ENCODE measurements at places on chromosomes 6 and 20. TPM values are rescaled to one million over a fixed set of nuclear protein-coding genes. Genes with fewer than 3 reads are reported as not detected.

The TEAD3 gene
- 30.5 TPM for total RNA-seq

GRCh38 chr6:104632588-104632987 is 227.1 kb downstream of the HACE1 start:
- no peaks in the 10 kb centered on the region for H3K27me3 ChIP-seq
- H3K4me1 ChIP-seq: no peaks in the 10 kb centered on the region
- H3K36me3 ChIP-seq: no peaks in the 10 kb centered on the region
- peak overlapping the region; percentile 39 for H3K27ac ChIP-seq

DNA sequence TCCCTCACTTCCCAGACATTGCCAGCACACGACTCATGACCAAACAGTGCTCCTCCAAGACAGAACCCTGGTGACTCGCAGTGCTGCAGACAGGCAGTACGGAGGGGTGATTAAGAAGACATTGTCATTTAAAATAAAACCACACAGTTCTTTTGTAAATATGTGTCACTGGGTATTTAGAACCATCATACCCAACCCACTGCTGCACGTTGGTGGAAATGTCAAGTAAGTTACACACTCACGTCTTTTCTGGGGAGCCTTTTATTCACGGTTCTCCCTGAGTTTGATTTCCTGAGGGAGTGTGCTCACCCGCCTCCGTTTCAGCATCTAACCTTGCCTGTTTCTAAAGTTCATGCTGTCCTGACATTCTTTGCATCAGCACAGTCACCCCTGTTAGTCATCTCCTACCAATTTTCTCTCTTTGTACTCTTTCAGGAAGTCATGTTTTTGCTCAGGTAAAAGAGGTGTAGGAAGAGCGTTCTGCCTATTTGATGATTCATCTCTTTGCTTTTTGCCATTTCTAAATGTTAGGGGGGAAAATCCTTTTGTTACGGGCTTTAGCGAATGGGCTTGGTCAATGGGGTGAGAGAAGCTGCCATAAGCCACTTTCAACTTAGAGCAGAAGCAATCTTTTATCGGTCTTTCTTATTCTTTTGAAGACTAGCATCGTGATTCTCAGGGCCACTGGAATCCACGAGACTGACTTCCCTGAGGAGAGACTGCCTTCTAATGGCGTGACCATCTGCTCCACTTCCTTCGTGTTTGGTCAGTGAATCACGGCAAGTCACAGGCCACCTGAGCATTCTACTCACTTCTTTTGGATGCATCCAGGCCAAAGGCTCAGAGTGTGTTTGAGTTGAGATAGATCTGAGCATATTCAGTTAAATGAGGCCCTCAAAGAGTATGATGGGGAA is 512.8 kb upstream of the JARID2 start:
- no peak overlapping the region for H3K4me3 ChIP-seq
- no peaks in the 10 kb centered on the region for H3K27me3 ChIP-seq
- H3K4me1 ChIP-seq: peaks cover 18% of the 10 kb centered on the region
- DNase-seq: no peak
- no peaks in the 10 kb centered on the region for H3K36me3 ChIP-seq

The KCNK16 gene
- total RNA-seq: not detected

- H3K27ac ChIP-seq: peak overlapping the region; percentile 40
- H3K4me1 ChIP-seq: peaks cover 15% of the 10 kb centered on the region
- H3K36me3 ChIP-seq: no peaks in the 10 kb centered on the region
Measured at GRCh38 chr20:34636648-34637047, 40.2 kb downstream of the PIGU start.

The DNAH8 gene
- under 0.01 TPM for total RNA-seq

- H3K27ac ChIP-seq: peak overlapping the region; percentile 33
- H3K4me3 ChIP-seq: no peak overlapping the region
- no peaks in the 10 kb centered on the region for H3K27me3 ChIP-seq
- H3K36me3 ChIP-seq: no peaks in the 10 kb centered on the region
Measured at GRCh38 chr20:49583669-49584417, 15.9 kb upstream of the PTGIS start.

- H3K27ac ChIP-seq: no peak overlapping the region
- no peak overlapping the region for H3K4me3 ChIP-seq
- no peaks in the 10 kb centered on the region for H3K36me3 ChIP-seq
- H3K4me1 ChIP-seq: no peaks in the 10 kb centered on the region
- no peak for DNase-seq
- no peaks in the 10 kb centered on the region for H3K27me3 ChIP-seq
Measured at GRCh38 chr20:46627234-46627633, 24.0 kb downstream of the SLC13A3 start.
